PC-9 (cell line): ENCODE measurements at places on chromosomes 2 and 18. TPM values are rescaled to one million over a fixed set of nuclear protein-coding genes. Genes with fewer than 3 reads are reported as not detected.

BCL2 gene
- 2.0 TPM in 2 replicates for total RNA-seq

LBH gene
- total RNA-seq = 30.6 and 34.4 TPM in 2 replicates

INPP1 gene
- total RNA-seq = 7.1 and 9.5 TPM in 2 replicates

DNA sequence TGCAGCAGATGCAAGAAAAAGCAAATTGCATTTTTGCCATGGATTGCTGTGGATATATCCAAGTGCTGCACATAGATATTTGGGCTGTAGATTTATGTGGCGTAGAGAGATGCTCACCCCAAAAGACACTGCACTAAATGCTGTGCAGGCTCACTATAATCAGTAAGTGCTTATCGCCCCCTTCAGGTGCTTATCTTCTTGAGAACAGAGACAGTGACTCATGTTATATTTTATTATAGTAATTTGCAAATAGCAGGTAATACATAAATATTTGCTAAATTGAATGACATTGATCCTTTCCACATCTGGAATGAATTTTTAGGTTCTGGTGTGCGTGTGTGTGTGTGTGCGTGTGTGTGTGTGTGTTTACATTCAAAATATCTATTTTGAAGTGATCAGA, 36.8 kb upstream of the PLEKHM3 start:
- no peak for DNase-seq

- DNase-seq = no peak
These were observed 82.5 kb upstream of the SERPINE2 start for GRCh38 chr2:224121406-224122067.
